ENCODE measurements at places on chromosomes 16 and 17. TPM values are rescaled to one million over a fixed set of nuclear protein-coding genes. Genes with fewer than 3 reads are reported as not detected.

NOTUM gene
- not detected for polyA plus RNA-seq

RNU2-1 gene
- polyA plus RNA-seq, result not detected

MVD gene
- 20.4 TPM for polyA plus RNA-seq

VAT1L gene
- not detected for polyA plus RNA-seq

IGF2BP1 gene
- polyA plus RNA-seq, result not detected

GRCh38 chr17:46056800-46057304 is 57.8 kb downstream of the STH start:
- no peak for DNase-seq

GRCh38 chr16:1105888-1106620 is 10.0 kb upstream of the C1QTNF8 start:
- peak; percentile 27 for DNase-seq

DNA sequence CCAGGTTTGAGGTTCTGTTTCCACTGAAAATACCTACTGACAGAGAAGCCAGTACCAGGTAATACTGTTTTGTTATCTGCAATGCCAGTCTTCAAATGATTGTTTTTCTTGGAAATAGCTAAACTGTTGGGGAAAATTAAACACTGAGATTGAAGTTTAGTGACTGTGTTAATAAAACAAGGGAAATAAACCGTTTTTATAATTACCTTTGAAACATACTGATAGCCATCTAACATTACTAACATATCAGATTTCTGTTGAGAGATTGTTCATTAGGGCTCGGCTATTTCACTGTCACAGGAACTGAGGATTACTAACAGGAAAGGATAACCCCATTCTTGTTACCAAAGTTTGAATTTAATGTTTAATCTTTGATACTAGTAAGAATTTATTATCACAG is 42.1 kb downstream of the CYB5B start:
- DNase-seq, result no peak

GRCh38 chr16:30581457-30581856 is 4.0 kb downstream of the ZNF785 start:
- DNase-seq, result no peak

GRCh38 chr17:43701318-43701743 is 39.6 kb upstream of the MEOX1 start:
- no peak for DNase-seq

GRCh38 chr16:27973678-27974077 is 89.8 kb downstream of the GSG1L start:
- DNase-seq, result no peak

DNA sequence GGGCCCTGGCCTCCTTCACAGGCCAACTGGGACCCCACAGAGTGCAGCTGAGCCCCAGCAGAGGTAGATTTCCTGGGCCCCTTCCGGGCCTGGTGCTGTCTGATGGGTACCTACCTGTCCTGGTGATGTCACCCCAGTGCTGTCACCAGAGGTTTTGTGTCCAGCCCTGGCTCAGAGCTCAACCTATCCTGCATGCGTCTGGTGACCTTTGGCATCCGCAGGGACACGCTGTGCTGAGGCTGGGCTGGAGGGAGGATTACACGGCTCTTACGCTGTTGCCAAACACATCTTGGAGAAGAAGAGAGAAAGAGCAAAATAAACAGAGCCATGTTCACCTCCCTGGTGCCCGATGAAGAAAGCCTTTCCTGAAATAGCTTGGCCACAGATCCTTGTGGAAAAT is 70.6 kb upstream of the MED9 start:
- DNase-seq, result no peak

GRCh38 chr16:49466529-49466831 is 92.9 kb downstream of the C16orf78 start:
- DNase-seq, result no peak

- no peak for DNase-seq
These were observed 702 bp downstream of the TENT4B start for GRCh38 chr16:50153596-50154419.

- DNase-seq, result no peak
These were observed 39.3 kb downstream of the CIBAR2 start for GRCh38 chr16:85072947-85073346.

DNA sequence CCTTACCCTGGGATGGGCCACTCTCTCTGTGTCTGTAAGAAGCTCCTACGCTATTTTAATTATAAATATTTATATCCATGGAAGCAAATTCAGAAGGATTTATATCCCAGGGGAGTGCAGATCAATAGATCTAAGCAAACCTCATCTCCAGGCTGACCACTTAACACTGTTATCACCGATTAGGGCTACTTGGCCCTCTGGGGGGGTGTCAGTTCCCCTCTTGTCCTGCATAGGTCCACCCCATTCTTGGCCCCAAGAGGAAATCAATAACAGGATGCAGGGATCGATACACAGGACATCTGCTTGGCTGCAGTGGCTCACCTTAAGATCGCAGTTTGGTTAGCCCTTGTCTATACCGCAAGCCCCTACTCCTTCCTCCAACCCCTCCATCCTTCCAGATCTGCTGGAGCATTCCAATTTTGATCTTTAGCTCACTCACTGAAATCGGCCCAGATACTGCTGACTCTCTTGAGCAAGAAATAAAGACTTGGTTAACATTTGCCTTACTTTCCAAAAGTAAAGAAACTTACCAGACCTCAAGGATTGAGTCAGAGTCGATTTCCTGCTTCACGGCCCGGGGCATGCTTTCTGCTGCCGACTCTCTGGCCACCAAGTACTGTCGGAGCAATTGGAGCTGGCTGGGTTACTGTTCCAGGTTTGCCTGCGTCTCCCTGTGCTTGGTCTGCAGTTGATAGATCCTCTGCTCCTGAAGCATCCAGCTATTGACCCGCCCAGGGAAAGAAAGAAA is 112.3 kb upstream of the PMFBP1 start:
- DNase-seq, result no peak

DNA sequence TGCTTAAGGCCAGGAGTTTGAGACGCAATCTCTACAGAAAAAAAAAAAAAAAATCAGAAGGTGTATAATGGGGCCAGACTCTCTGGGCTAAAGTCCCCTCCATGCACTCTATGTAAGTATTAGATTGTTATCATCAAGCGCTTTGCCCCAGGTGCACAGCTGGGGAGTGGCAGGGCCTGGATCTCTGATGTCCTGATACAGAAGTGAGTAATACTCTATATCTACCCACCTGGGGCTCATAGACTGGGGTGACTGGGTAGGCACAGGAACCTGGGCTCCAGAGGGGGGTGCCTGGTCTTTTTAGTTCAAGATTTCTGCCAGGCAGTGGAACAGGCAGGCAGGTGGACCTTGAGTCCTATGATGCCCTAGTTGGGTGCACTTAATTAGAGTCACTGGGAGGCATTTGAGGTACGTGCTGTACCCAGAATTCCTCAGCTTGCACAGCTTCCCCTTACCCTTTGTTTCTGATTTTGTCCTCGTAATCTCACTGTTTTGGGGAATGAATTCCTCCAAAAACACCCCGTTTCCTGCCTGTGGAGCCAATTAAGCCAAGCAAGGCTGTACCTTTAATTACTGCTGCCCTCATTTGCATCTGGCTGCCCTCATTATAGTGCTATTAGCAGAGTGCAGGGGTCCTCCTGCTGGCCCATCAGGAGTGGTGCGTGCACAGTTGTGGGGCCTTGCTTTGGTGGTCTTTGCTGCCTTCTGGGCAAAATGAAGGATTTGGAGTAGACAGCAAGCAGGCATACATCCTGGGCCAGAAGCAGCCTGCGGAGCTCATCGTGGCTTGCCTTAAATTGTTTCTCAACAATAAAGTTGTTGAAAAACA is 239.0 kb downstream of the SNX29 start:
- DNase-seq, result no peak

- DNase-seq, result no peak
These were observed 56.2 kb downstream of the ADCY9 start for GRCh38 chr16:4060009-4060408.

DNA sequence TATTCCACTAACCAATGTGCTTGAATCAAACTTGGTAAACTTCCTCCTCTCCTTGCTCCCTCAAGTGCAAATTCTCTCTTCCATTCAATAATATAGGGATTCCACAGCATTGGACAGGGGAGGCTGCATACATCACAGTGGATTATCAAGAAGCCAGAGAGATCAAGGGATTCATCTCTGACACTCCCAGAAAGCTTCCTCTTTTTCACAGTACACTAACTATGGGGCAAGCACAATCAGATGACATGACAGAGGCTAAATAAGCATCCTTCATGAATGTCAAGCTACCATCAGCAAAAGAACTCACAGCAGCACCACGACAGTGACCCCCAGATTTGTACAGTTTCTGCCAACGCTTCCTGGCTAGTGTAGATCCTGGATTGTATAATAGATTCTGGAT is 178.4 kb upstream of the C17orf78 start:
- DNase-seq, result no peak

DNA sequence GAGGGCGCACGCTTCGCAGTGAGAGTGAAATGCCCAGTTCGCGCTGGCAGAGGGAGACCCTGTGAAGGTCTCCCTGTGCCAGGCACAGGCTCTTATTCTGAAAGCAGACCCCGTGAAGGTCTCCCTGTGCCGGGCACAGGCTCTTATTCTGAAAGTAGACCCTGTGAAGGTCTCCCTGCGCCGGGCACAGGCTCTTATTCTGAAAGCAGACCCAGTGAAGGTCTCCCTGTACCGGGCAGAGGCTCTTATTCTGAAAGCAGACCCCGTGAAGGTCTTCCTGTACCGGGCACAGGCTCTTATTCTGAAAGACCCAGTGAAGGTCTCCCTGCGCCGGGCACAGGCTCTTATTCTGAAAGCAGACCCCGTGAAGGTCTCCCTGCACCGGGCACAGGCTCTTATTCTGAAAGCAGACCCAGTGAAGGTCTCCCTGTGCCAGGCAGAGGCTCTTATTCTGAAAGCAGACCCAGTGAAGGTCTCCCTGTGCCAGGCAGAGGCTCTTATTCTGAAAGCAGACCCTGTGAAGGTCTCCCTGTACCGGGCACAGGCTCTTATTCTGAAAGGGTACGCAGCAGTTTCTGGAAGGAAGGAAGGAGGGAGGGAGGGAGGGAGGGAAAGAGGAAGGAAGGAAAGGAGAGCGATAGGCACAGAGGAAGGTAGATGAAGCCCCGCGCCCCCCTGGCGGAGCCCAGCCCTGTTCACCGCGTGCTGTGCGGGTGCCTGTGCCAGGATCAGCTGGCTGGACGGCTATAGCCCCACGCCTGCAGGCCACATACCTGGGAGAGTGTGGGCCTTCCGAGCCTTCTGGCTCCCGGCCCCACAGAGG is 55.3 kb downstream of the WDR45B start:
- no peak for DNase-seq

DNA sequence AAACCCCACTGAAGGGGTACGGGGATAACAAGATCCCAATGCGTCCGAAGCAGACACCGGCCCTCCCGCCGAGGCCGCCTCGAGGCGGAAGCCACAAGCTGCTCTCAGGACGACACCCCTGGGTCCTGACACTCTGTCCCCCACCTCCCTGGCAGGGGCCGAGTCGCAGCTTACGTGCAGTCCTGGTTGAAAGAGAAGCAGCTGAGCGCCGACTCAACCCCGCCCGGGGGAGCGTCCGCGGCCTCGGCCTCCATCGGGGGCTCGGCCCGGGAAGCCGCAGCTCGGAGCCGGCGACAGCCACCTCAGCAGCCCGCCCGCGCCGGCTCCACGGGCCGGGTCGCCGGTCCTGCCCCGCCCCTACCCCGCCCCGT is at the start of gene WIPI1:
Gene WIPI1, minus strand, starts transcription at position 329 of the 371 bp plus-strand sequence. Its CDS starts 75 bp downstream, at position 254.
- no peak for DNase-seq

GRCh38 chr17:58587713-58588117 is 73.3 kb upstream of the MTMR4 start:
- peak; percentile 38 for DNase-seq

- DNase-seq, result no peak
These were observed 14.3 kb downstream of the VASN start for GRCh38 chr16:4385789-4386450.

GRCh38 chr17:80349151-80349651 is 65.8 kb upstream of the ENDOV start:
- no peak for DNase-seq

GRCh38 chr17:34997355-34997862 is 17.1 kb downstream of the LIG3 start:
- no peak for DNase-seq

DNA sequence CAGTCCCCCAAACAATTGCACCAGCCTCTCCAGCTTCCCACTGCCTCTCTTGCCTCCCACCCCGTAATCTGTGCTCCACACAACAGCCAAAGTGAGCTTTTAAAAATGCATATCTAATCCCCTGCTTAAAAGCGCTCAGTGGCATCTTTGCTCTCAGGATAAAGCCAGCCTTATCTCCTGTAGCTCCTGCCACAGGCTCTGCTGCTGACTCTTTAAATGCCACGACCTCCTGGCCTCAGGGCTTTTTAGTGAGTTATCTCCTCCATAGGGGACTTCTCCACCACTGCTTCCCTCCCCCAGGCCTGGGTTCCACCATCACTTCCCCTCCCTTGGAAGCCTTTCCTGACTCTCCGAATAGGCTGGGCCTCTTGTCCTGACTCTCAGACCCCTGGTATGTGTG is 98.6 kb downstream of the GNAO1 start:
- DNase-seq, result no peak

DNA sequence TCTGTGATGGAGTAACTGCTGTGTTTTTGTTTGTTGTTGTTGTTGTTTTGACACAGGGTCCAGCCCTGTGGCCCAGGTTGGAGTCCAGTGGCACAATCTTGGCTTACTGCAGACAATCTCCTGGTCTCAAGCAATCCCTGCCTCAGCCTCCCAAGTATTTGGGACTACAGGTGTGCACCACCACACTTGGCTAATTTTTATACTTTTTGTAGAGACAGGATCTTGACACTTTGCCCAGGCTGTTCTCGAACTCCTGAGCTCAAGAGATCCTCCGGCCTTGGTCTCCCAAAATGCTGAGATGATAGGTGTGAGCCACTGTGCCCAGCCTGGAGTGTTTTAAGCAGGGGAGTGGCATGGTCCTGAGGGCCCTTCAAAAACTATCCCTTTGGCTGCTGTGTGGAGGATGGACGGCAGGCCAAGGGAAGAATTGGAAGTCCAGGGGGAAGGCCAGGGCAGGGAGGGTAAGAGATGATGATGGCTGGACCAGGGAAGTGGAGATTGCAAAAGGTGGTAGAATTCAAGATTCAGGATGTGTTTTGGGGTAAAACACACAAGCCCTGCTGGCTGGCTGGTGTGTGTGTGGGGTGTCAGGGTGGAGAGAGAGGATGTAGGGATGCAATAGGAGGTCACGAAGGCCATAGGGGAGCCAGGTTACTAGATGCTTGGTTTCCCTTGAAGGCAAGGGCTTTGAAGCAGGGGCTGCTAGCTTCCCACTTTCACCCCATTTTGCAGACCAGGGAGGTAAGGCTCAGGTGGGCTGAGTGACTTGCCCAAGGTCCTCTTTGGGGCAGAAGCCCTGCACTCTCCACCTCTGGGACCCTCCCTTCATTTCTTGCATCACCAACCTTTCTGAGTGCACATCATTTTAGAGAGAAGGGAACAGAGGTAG is 18.8 kb upstream of the PLLP start:
- DNase-seq, result no peak

GRCh38 chr17:55341432-55341831 is 76.7 kb downstream of the HLF start:
- DNase-seq, result no peak

- no peak for DNase-seq
These were observed 191.4 kb downstream of the RGS9 start for GRCh38 chr17:65328567-65328966.

DNA sequence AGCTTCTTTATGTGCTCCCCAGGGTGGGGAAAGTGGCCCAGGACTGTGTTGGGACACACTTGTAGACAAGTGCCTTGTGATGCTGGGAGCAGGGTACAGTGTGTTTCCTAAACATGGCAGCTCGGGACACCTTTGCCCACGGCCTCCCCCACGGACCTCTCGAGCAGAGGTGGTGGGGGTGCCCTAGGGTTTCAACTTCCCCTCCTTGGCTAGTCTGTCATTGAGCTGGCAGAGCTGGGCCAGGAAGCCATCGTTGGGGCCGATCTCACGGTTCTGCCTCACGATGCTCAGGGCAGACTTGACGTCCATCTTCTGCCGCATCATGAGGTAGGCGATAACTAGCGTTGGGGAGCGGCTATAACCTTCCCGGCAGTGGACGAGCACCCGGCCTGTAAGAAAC is 9.4 kb downstream of the DUSP3 start:
- DNase-seq, result no peak

Measured in naive thymus-derived CD8-positive, alpha-beta T cell (primary cell).